ENCODE measurements at places on chromosomes 4 and X.

GRCh38 chr4:189341881-189342280 is 598.8 kb upstream of the FRG1 start:
- no peak for DNase-seq

GRCh38 chr4:60780874-60781273 is 419.3 kb upstream of the ADGRL3 start:
- no peak for DNase-seq

DNA sequence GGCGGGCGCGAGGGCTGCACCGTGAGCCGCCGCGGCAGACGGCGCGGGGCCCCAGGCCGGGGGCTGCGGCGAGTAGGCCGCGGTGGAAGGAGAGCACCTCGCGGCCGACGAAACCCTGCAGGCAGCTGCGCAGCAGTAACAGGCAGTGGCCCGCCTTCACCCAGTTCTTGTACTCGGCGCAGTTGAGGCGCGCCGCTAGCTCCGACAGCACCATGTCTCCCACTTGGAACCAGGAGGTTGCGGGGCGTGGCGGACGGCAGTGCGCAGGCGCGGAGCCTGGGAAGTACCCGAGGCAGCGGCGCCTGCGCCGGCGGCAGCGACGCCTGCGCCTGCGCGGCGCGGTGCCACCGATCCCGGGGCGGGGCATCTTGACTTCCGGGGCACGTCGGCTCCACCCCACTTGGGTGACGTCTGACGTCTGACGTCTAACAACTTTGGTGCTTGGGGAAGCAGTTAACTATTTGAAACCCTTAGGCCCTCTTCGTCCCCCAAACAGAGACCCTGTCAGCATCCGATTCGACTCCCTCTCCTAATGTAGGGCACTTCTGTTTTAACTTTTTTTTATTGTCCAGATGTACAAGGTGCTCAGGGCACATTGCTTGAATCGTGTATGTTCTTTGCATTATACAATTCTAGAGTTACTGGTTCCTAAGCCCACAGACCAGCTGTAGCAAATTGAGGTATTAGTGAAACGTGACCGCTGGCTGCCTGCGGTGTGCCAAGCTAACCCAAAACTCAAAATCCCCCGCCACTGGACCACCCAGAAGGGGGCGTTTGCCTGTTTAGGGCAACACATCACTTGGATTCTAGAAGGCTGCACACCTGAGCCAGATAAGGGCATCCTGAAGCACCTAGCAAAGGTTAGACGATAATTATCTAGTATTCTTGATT is at the start of gene CXorf38:
CXorf38 (minus strand) TSS at position 255 of the 891 bp plus-strand sequence; CDS start at position 214, 41 bp downstream.
- peak; percentile 77 for DNase-seq

DNA sequence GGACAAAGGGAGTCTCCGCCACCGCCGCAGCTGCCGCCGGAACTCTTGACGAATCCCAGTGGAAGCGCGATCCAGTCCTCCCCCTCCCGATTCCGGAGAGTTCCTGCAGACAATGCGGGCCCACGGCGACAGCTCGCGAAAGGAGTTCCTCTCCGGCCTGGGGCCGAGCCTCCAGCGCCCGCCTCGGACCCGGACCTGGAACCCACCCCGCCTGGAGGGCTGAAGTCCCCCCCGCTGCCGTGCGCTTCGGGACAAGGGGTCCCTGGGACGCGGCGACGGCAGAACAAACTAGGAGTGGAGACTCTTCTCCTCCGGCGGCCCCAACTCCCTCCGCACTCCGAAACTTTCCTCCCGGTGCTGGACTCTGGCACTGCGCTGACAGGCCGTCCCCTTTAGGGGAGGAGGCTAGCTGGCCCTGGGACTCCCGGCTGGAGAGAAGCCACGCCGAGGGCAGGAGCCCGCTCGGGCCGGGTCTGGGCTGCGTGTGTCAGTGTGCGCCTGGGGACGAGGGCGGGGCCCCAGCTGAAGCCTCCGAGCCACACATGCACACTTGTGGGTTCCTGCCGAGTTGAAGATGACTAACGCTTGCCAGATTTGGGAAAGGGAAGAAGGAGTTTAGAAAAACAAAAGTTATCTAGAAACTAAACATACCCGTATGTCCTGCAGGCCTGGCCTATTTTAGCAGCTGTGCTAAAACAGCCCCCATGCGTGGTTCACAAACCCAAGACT is at the start of gene ANTXR2:
ANTXR2 (minus strand) TSS at position 486 of the 729 bp plus-strand sequence. CDS start 669 bp downstream, outside the sequence.
- DNase-seq, result no peak

GRCh38 chrX:110004215-110004614 is 1.3 kb downstream of the TMEM164 start:
- no peak for DNase-seq

DNA sequence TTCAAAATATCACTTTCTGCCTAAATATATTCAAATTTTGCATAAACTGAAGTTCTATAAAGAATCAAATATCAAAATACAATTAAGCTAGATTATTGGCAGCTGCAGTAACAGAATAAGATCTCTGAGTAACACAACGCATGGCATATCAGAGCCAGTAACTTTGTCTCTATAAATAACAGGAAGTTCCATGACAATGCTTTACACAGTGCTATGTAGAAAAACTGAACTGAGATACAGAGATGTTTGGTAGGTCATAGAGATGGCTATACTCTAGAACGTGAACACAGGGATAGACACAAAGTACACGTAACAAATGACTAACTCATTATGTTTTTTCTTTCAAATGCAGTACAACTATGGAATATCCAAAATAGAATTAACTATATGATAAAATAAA is 18.2 kb downstream of the UBE2D3 start:
- DNase-seq, result no peak

GRCh38 chrX:119758731-119759247 is 401 bp downstream of the SOWAHD start:
- no peak for DNase-seq

GRCh38 chr4:10581022-10581421 is 103.5 kb downstream of the CLNK start:
- DNase-seq, result no peak

DNA sequence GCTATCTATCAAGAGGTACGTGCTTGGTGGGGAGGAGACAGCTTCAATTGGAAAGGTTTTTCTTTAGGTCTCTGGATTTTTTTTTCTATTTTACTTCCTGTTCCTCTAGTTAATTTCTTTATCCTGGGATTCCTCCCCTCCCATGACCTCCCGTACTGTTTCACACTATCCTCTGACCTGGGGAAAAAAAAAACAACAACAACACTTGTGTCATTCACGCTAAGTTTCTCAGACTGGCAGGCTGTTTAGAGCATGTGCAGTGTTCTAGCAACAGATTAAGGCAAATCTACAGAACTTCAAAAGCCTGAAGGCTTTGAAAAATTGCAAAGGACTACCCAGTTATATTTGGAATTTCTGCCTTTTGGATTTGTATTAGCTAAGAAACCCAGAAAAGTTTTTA is 358.4 kb downstream of the ARHGAP24 start:
- DNase-seq, result no peak

- no peak for DNase-seq
Measured at GRCh38 chrX:67585401-67585800, 41.6 kb downstream of the AR start.

DNA sequence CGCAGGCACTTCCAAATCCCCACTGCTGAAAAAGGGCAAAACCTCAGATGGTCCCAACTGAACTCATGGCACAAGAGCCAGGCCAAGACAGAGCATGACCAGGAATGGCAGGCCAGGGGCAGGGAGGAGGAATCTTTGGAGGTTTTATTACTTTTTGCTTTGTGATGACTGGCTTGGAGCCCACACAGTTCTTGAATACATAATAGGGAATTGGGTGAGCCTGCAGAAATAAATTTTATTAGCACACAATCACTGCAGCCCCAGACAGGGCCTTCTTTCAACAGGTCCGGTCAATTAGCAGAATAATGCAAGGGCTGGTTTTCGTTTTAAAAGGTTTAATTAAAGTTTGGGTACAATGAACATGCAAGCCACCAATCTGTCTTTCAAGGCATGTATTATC is 23.4 kb upstream of the MAMLD1 start:
- no peak for DNase-seq

DNA sequence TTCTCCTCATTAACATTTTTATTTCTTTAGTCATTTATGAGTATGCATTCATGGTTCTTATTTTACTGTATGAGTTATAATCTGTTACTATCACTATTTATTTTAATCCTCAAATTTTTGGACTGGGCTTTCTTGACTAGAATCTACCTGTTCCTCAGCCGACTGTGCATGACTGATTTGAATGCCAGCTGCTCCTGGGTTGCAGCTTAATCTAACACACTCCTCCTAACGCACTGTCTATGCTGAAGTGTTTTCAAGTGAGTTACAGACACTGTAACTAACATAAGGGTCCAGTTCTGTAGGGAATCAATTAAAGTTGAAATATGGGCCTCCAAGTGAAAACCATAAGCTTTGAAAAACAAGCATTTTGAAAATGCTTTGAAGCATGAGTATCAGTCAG is 137.4 kb upstream of the ARSJ start:
- no peak for DNase-seq

- DNase-seq, result no peak
Measured at GRCh38 chrX:121106484-121107235, 59.2 kb downstream of the GLUD2 start.

- no peak for DNase-seq
Measured at GRCh38 chr4:159016593-159017024, 86.3 kb upstream of the RAPGEF2 start.

DNA sequence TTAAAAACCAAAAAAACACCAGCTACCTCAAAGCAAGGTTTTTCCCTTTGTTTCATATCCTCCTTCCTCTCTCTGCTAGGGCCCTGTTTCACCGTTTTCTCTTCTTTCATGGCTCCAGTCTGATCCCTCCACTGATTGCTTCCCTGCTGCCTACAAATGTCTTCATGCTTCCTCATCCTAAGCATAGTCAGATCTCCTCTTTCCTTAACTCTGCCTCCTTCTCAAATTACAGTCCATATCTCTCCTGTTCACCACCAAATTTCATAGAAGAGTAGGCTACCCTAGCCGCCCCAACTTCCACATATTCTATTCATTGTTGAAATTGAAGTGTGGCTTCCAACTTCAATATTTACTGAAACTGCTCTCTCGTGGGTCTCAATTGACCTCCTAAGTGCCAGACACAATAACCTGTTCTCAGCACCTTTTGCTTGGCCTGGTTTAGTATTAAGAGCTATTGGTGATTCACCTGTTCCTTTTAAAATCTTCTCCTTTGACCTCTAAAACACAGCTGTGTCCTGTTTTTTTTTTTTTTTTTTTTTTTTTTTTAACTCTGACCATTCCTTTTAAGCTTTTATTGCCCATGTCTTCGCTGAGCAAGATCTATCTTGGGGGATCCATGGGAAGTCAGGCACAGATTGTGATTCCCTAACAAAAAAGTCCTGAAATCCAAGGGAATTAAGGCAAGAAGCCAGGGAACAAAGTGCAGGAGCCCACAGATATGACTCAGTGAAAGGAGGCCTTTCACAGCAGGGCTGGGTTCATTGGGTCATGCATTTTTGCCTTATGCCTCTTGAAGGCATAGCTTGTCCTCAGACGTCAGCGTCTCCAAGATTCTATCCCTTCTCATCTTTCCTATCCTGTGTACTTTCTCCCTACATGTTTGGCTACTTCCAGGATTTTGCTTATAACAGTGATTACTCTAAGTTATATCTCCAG is 85.4 kb downstream of the RPS3A start:
- no peak for DNase-seq

- DNase-seq, result no peak
Measured at GRCh38 chrX:19331831-19332230, 11.9 kb upstream of the PDHA1 start.

DNA sequence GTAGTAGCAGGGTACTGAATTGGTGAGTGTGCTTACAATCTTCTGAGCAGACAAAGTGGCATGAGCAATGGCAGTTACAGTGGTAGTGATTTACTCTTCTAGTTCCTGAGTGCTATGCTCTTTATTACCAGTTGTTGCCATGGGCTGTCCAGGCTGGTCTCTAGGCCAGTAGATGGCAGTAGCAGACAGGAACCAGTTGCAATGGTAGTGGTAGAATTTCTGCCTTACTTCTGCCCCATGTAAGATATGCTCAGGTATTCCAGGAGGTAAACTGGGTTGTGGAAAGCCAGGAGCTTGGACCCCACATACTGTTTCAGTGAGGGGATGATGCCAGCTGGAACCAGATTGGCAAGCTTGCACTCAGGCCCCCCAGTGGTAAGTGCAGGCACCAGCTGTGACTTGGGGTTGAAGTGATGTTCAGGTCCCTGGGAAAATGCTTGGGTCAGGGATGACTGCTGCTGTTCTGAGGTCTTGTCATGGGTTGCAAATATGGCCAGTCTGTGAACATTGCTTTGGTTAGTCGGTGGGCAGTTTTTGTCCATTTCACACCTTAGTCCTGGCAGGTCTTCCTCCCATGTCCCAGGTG is 63.0 kb upstream of the ZXDB start:
- DNase-seq, result no peak
